Breast epithelium (tissue), 4 donors: ENCODE measurements at places on chromosomes 7 and 10. TPM values are rescaled to one million over a fixed set of nuclear protein-coding genes. Genes with fewer than 3 reads are reported as not detected.

DNA sequence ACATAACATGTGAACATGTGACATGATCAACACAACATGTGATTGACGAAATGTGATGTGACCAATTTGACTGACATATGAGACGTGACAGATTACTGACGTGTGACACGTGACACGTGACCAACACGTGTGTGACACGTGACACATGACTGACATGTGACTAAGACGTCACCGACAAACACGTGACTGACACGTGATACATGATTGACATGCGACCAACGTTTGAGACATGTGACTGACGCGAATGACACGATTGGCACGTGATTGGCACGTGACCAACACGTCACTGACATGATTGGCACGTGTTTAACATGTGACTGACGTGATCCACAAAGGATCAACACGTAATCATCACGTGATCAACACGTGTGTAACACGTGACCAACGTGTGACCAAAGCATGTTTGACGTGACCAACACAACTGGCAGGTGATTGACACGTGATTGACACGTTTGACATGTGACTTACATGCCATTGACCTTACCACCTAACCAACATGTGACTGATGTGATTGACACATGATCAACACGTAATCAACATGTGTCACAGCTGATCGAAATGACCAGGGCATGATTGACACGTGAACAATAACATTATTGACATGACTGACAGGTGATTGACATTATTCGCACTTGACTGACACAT lies 23.7 kb downstream of the CRPPA start:
- no peak for DNase-seq

DNA sequence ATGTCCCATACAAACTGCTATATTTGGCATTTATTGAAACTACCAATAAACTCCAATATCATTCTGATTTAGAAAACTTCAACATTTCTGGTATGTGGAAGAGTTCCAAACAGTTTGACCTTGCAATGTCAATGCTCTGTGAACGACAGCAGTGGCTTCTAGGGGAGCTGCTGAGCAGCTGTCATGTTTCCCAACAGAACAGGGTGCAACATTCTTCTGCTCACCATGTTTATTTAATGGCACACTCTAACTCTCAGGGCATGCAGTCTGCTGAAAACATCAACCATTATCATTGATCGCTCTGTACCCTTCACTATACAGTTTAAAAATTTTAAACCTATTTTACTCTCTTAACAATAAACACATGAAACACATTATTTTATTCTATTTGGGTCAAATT lies 25.9 kb downstream of the LMOD2 start:
- no peak for DNase-seq

DNA sequence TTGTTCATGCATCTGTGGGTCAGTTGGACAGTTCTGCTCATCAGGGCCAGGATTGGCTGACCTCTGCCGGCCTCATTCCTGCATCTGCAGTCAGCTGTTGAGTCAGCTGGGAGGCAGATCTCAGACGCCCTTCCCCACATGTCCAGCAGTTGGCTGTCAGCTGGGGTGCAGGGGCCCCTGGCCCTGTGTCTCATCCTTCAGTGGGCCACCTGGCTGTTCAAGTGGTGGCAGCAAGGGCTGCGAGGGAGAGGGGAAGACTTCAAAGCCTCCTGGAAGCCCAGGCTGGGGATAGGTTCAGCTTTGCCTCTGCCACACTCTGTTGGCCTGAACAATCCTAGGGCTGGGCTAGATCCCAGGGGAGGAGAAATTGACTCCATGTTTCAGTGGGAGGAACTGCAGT lies 33.2 kb downstream of the TACR2 start:
- DNase-seq = no peak

DNA sequence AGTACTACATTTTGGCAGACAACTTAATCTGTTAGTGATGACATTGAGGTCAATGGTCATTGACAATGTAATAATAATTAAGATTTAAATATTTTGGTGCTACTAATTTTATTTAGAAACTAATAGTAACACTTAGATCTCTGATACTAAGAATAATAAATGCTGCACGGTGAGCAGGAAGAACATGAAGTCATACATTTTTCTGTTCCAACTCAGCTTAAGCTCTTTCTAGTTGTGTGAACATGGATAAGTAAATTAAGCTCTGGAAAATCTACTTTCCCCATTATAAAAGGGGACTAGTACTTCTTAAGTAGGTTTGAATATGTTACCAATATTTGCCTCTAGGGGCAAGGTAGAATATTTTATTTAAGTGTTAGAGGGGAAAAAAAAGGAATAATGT lies 65.9 kb upstream of the MEOX2 start:
- no peak for DNase-seq

DNA sequence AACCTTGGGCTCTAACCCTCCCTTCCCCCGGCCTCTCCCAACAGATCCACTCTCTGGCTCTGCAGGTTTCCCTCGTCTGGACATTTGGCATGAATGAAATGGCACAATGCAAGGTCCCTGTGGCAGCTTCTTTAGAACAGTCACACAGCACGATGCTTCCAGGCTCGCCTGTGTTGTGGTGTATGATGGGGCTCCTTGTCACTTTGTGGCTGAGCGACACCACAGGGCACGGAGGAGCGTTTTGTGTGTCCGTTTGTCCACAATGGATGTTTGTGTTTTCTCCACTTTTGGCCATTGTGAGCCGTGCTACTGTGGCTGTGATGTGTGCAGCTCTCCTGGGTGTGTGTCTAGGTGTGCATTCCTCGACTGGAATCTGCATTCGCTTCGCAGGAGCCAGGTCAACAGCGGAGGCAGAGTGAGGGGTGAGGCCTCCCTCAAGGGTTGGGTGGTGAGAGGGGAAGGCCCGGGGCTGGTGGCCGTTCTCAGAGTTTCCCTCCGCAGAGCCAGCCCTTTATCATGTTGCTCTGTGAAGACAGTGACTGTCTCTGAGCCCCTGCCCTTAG lies 22.3 kb upstream of the SHH start:
- DNase-seq = no peak

DNA sequence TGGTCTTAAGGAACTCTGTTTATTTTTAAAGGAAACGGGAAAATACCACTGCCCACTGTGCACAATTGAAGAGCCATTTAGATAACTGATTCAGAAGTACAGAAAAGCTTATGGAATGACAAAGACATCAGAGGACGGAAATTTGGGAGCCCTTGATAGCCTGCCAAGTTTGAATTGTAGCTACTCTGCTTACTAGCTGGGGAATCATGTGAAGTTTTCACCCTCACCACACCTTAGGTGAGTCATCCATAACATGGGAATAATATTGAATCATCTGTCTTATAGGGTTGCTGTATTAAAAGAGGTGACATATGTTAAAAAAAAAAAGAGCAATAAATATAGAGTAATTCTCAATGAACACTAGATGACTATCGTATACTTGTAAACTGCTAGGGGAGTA lies 1104.2 kb downstream of the GATA3 start:
- no peak for DNase-seq

DNA sequence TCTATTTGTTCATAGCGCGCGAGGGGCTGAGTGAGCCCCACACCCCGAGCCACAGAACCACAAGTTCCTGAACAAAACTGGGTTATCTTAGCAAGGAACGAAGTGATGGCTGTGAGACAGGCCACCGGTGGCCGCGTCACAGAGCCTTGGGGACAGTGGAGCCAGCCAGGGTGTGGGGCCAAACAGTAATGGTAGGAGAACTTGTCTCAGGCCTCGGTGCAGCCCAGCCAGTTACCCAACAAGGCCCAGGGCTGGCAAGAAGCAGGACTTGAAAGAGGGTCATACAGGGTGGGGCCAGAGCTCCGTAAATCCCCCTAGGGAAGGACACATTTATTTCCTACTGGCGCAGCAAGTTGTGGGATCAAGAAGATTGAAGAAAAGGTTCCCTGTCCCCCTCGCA lies 39.4 kb upstream of the TNS3 start:
- DNase-seq = no peak

DNA sequence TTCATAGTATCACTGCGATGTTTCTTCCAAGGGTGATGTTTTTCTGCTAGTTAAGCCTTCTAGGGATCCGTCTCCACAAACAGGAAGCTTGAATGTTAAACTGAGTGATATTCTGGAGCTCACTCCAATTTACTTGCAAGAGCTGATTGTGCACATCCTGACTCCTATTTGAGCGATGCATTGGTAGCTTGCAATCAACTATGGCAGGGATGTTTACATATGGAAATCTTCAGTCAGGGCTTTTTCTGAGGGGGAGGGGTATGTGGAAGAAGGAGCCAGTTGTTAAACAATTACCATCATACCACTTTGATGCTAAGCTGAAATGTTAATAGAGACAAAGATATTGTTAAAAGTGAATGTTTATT lies 43.2 kb upstream of the NXPH1 start:
- no peak for DNase-seq

DNA sequence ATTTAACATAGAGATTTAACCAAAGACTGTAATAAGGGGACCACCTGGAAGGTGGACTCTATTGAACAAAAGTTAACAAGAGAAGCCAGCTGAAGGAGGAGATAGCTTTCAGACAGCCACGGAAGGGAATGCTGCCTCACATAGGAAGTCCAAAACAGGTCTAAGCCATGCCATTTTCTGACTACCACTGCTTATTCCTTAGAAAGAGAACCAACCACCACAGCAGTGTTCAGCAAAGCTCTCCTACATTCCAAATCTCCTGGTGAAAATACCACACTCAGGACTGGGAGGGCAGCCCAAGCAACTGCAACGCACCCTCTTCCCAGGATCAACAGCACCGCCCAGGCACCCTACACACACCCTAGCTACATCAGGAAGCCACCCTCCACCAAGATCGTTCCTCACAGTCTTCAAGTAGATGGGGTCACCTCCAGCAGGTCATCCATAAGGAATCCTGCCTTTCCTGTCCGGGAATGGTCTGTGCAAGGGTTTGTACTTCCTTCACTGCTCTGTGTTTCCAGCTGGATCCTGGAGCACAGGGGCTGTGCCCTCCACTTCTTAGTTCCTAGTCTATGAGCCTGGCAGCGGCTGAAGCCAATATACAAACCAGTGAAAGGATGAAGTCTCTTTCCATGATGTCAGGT lies 2.5 kb downstream of the KIAA1549 start:
- DNase-seq = no peak

- DNase-seq = no peak
These were observed 444.3 kb downstream of the GPAM start for GRCh38 chr10:111739125-111739873.

- no peak for DNase-seq
These were observed 104.3 kb downstream of the UBE2H start for GRCh38 chr7:129848436-129848835.

DNA sequence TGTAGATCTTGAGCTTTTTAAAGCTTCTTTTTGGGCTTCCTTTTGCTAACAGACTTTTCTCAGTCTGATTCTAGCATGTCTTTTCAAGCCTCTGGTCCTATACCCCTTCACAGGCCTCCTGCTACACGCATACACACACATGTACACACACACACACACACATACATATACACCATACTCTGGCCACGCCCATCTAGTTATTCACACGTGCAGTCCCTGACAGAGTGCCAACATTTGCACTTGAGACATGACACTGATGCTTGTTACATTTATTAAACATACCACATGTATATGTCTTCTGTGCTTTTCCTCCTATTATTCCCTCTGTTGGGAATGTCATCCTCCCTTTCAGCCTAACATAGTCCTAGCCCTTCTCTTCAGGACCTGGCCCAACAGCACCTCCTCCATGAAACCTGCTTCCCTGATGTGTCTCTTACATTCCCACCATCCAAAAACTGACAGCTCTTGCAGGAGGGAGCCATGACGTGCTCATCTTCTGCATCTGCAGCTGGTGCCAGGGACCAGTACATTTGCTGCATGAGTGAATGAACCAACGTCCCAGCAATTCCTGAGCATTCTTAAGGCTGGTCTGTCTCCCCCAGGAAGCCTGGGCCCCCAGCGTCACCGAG lies 222.1 kb downstream of the ARHGAP12 start:
- DNase-seq = no peak

- no peak for DNase-seq
These were observed 472.4 kb downstream of the ANKRD7 start for GRCh38 chr7:118696879-118697278.

- DNase-seq = no peak
These were observed 119.6 kb downstream of the EMX2 start for GRCh38 chr10:117662126-117662525.

DNA sequence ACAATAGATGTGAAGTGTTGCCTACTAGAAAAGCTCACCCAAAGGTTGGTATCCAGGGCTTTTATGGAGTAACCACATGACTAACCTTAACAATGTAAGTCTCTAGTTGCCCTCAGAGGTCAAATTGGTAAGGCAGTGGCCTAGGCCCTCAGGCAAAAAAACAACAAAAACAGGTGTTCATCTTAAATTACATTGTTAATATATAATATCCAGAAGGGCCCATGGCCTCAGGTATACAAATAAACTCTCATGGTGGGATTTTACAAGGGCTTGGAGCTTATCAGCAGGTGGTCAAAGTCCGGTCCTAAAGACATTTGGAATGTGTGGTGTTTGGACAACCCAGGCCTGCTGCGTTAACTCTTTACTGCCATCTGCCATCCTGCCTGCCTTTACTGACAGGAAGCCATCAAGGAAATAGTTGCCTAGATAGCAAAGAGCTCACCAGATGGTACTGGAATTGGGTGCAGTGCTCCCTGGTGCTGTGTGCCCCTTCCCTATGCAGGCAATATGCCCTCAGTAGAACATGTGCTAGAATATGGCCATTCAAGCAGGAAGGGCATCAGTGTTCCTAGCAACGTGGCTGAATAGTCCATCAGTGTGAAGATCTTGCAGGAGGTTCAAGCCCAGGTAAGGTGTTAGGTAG lies 36.2 kb downstream of the TOMM7 start:
- DNase-seq = no peak

DNA sequence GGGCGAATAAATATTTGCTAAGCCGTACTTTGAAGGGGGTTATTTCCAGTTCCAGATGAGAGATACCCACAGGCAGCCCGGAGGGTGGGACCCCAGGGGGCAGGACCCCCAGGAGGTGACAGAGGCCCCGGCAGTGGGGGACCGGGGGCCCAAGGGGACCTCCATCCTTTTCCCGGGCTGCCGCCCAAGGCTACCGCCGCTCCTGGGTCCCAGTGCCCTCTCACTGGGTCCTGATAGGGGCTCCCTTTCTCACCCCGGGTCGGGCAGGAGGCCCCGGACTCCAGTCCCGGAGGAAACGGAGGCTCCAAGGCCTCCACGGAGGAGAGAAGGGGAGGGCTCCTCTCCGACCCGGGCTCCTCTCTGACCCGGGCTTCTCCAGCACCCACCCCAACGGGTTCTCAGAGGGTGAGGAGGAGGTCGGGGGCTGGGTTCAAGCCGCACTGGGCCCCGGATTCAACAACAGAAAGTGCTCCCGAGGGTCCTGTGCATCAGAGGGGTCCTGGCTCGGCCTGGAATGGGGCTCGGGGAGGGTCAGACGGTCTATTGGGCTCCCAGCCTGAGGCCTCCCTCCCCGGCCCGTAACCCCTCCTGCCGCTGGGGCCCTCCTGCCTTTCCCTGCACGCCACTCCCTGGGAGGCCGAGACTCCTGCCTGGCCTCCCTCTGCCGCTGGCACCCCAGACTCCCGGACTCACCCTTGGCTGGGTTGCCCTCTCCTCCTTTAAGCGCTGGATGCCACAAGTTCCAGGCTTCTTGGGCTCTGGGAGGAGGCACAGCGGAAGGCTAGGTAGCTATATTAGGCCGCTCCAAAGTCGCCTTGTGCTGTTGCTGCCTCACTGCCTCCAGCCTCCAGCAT lies 62.5 kb downstream of the ZNF37A start:
- DNase-seq = no peak

Gene TRPV5
- total RNA-seq = 1.3 TPM

Gene HOXA11
- total RNA-seq = 1.9 TPM

Gene C10orf53
- not detected for total RNA-seq

Gene TWIST1
- 7.2 TPM for total RNA-seq

Gene BLNK
- total RNA-seq = 13.4 TPM

Gene SVOPL
- total RNA-seq = 0.33 TPM
